ENCODE measurements at places on chromosomes 2 and 18.
A peak's percentile ranks its signal among the peaks of the same experiment; 100 is the strongest.

DNA sequence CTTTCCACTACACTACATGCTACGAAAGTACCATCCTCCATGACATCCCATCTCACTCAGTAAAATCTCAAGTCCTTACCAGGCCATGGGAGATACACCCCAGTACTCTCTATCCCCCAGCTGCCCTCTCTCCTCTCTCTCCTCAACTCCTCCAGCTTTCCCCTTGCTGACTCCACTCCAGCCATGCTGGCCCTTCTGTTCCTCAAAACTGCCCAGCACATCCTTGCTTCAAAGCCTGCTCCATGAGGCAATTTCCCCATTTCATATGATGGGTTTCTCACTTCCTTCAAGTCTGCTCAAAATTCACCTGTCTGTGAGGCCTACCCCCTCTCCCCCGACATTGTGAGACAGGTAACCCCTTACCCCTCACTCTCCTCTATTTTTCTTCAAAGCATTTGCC is 8.6 kb downstream of the CHN1 start:
- DNase-seq, result no peak

- DNase-seq, result no peak
Observed at GRCh38 chr2:100143286-100143685, 896 bp upstream of the AFF3 start.

DNA sequence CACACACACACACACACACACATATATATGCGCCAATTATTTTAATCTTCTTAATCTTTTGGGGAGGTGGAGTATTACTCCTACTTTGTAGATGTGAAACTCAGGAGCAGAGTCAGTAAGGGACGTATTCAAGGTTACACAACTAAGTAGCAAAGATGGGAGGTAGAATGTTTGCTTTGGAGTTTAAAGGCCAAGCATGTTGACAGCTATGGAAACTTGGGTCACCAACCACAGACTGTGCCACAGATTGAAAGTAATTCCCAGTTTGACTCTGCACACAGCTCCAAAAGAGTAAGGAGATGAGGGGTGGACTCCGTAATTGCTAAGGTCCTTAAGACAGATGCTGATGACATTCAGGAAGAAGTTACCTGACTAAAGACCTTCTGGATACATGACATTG is 124.8 kb upstream of the ITGB6 start:
- no peak for DNase-seq

- DNase-seq, result no peak
Observed at GRCh38 chr18:70559446-70559845, 270.6 kb downstream of the SOCS6 start.

- no peak for DNase-seq
Observed at GRCh38 chr2:161414042-161415033, 1.8 kb upstream of the TBR1 start.

- no peak for DNase-seq
Observed at GRCh38 chr2:42618972-42619371, 50.5 kb downstream of the MTA3 start.

- no peak for DNase-seq
Observed at GRCh38 chr2:60741576-60741975, 14.5 kb upstream of the PAPOLG start.

- DNase-seq, result no peak
Observed at GRCh38 chr18:47915229-47915628, 15.2 kb downstream of the SMAD2 start.

- no peak for DNase-seq
Observed at GRCh38 chr2:239908744-239909143, 116.4 kb downstream of the NDUFA10 start.

DNA sequence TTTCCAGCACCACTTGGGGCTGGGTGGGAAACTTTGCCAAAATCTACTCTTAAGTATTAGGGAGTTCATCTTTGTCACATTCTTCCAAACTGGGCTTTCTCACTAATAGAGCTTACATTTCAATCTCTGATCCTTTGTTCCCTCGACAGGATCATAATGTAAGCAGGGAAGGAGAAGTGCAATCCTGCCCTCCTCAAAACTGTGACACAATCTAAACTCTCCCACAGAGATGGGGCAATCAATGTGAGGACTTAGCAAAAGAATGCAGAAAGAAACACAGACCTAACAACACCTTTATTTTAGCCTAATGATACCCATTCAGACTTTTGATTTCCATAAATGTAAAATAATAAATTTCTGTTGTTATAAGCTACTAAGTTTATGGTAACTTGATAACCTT is 40.8 kb downstream of the DSEL start:
- no peak for DNase-seq

DNA sequence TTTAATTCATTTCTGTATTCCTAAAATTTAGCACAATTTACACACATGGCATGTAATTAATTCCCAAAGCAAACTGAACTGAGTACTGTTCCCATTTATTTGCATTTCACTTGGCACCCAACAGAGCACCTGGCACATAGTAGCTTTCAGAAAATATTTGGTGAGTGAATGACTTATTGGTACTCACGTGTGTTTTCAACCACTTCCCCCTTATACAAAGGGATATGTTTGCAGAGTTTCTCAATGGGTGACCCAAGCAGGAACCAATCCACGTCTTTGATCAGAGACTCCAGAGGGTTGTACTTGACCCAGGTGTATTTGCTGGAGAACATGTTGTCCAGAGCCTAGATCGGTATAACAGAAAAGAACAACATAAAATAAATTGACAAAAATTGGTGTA is 6.6 kb downstream of the GKN2 start:
- no peak for DNase-seq

GRCh38 chr2:143890798-143891197 is 629.1 kb downstream of the ZEB2 start:
- no peak for DNase-seq

- no peak for DNase-seq
Observed at GRCh38 chr2:240631548-240632305, 6.4 kb downstream of the GPR35 start.

- DNase-seq, result no peak
Observed at GRCh38 chr2:178317811-178318210, 123.5 kb downstream of the OSBPL6 start.

DNA sequence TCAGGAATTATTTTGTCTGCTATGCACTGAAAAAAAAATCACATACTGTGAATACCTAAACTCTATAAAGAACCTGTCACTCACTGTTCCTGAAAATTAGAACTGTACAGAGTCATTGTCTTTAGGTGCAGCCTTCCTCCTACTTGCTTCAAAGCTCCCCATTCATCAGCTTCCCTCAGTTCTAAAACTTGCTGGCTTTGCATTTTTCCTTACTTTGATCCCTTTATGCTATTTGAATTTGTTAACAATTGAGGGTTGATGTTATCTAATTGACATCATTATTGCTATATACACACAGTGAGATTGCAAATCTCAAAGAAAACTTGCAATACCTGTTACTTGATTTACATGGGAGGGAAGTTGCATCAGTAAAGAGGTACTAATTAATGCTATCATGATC is 48.3 kb downstream of the PTH2R start:
- DNase-seq, result no peak

- no peak for DNase-seq
Observed at GRCh38 chr2:210860276-210860675, 303.9 kb downstream of the CPS1 start.

GRCh38 chr2:215613280-215613679 is 177.4 kb upstream of the FN1 start:
- no peak for DNase-seq

DNA sequence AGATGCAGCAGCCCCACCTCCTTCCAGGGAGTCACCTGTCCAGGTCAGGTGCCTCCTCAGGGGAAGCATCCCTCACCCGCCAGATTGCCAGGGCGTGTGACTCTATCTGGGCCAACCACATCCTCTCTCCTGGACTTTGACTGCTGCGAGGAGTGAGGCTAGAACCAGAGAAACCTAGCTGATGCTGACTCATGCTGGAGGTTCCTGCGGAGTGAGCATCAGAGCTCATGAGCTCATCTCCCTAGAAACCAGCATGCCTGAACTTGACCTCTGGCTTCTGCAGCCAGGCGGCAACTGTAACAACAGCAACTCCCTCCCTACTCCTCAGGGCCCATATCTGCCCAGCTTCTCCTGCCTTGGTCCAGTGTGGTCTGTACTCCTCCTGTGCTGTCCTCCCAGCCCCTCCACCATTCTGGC is 28.3 kb upstream of the NT5DC4 start:
- DNase-seq, result peak; percentile 29

GRCh38 chr2:149330127-149331022 is at the start of gene LYPD6:
TSS of gene LYPD6 (plus strand) at chr2:149330587. CDS start at chr2:149437709, 107,122 bp downstream.
- no peak for DNase-seq

GRCh38 chr2:100537918-100538317 is 24.9 kb upstream of the PDCL3 start:
- no peak for DNase-seq

DNA sequence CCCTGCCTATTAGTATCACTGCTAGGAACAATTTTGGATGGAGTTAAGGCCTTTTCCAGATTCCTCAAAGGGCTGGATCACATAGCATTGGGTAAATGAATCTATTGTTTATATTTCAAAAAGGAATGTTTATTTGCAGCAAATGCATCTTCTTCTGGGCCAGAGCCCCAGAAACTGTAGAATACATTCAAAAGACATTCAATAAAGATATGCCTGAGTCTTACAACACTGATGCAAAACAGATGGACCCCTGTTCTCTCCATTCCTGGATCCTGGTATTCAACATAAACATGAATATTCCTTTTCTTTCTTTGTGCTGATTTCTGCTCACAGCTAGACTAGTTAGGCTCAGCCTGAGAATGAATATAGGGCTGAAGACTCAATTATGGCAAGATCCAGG is 227.2 kb upstream of the KLHL29 start:
- DNase-seq, result no peak

DNA sequence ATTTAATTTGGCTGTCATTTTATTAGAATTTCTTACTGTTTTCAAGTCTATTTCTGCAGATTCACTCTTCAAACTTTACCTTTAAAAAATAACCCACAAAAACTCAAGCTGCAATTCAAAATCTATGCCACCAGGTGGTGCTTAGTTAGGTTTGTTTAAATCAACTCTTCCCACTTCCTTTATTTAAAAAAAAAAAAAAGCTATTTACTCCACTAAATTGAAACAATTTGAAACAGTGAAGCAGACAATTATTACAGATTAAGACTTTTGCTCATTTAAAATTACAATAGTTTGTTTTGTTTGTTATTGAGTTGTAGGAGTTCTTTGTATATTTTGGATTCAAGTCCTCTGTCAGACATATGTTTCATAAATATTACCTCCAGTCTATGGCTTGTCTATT is 300.0 kb downstream of the PDE11A start:
- no peak for DNase-seq

DNA sequence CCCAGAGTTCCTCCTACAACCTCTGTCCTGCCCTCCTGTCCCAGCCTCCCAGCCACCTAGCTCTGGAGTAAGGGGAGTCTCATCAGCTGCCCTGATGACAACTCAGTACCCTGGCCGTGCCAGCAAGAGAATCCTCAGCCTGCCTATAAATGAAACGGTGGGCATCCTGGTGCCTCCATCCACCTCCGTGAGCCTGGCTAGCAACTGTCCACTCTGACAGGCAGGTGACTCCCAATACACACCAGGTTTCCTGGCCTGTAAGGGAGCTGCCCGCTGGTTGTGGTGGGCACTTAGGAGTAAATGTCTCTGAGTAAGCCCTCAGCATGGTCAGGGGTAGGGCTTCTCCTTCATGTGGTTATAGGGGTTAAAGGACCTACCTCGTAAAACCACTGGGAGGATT is 81.5 kb downstream of the XDH start:
- DNase-seq, result no peak

GRCh38 chr2:173448938-173449471 is 94.3 kb downstream of the CDCA7 start:
- DNase-seq, result no peak

- DNase-seq, result peak; percentile 61
Observed at GRCh38 chr18:79400591-79401381, 5.1 kb downstream of the NFATC1 start.

- DNase-seq, result no peak
Observed at GRCh38 chr2:42872721-42873120, 80.3 kb upstream of the HAAO start.

DNA sequence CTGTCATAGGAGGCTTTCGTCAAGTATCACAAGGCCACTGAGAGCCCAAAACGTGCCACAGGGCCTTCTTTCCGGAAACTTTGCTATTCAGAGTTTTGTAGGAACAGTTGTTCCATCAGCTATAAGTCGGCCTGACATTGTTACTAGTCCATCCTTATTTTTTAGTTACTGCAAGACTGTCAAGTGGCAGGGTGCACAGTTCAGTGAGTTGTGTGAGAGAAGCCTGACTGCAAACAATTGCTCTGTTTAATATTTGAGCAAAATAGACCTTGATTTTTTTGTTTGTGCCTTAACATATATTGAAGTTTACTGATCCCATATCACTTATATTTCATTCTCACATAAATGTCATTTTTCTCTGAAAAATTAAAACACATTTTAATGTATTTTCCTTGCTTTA is 110.1 kb downstream of the GALNT1 start:
- no peak for DNase-seq

Measured in stimulated activated CD4-positive, alpha-beta T cell treated with anti-CD3 and anti-CD28 coated beads, Interleukin-1b, Interleukin-23, amount 100 ng/mL, for 4 hours (primary cell).